ENCODE measurements at places on chromosomes 2 and 18.

DNA sequence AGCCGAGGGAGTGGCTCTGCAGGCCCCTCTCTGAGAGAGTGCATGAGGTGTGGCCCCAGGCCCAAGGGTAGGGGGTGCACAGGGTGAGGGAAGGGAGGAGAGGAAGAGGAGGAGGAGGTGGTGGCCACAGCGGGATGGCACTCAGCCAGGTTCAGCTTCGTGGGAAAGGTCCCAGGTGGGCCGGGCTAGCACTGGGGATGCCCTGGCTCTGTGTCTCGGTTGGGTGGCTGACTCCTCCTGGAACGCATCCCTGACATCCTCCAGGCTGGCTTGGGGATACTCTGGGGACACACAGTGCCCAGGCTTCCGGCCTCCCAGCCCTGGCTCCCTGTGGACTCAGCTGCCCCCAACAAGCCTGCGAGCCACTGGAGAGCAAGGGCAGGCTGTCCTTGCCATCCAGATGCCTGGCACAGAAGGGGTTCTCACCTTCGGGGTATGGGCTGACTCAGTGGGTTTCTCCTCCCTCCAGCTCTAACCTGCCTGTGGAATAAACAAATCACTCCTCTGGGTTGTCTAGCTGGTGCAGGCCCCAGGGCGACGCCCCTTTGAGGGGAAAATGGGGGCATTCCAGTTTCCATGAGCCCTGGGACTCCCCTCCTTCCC is 582 bp upstream of the ZAP70 start:
- no peak for DNase-seq

DNA sequence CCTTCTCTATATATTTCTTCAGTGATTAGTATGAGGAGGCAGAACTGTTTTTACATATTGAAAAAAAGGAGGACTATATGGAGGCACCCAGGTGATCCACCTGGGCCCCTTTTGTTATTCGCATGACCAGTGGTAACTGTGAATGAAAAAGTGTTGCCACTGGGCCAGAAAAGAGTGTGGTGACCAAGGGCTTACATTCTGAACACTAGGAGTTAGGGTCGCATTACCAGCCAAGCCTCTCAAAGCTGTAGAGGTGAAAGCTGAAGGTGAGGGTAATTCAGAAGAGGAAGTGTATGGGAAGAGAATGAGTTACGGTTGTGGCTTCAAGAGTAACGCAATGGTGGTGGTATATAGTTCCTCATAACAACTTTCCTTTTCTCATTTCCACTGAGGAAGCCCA is 487.6 kb downstream of the TMEM182 start:
- DNase-seq: no peak

- no peak for DNase-seq
Observed at GRCh38 chr2:144015655-144016245, 504.2 kb downstream of the ZEB2 start.

GRCh38 chr2:206869824-206870495 is 69.4 kb upstream of the CPO start:
- DNase-seq: no peak

DNA sequence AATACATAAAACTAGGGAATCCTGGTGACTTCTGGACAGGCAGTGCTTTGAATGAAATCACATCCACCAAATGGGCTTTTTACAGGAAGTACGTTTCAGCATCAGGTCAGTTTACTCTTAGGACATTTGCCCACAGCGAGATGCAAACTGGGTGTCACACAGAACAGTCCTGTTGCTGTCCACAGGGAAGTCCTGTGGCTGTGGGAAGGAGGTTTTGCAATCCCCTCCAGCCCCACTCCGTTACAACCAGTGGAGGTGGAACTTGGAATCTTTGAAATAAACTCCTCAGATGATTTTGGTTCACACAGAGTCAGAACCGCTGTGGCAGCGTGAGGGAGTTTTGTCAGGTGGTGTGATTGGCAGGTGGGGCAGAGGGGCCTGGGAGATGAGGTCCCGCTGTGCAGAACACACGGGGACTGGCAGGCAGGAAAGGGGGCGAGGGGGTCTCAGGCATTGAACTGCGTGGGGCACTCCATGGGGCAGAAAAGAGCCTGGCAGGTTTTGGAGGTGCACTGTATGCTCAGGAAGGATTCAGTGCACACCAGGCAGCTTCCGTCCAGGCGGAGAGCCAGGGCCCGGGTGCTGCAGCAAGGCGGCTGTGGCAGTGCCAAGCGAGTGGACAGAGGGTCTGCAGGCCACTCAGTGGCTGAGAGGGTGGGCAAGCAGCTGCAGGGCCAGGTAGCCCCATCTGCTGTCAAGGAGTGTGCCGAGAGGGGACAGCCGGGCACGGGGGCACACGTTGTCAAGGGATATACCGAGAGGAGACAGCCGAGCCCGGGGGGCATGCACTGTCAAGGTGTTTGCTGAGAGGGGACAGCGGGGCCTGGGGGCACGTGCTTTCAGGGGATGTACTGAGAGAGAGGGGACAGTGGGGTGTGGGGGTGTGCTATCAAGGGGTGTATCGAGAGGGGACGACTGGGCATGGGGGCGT is 148.7 kb downstream of the LDLRAD4 start:
- no peak for DNase-seq

DNA sequence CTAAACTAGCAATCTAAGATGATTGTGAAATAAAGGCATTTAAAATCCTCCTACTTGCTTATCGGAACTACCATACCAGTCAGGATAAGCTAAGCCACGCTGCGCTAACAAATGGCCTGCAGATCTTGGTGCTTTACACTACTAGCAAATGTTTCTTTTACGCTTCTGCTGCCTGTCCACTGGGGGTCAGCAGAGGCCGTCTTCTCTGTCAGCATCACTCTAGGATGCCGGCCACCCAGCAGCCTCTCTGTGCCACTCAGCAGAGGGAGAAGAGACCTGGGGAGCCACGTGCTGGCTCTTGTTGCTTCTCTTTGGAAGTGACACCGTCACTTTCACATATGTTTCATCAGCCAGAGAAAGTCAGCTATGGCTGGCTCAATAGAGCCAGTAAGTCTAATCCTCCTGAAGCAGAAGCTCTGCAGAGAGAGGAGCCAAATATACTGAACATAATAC is 36.6 kb downstream of the COPS8 start:
- peak; percentile 63 for DNase-seq

DNA sequence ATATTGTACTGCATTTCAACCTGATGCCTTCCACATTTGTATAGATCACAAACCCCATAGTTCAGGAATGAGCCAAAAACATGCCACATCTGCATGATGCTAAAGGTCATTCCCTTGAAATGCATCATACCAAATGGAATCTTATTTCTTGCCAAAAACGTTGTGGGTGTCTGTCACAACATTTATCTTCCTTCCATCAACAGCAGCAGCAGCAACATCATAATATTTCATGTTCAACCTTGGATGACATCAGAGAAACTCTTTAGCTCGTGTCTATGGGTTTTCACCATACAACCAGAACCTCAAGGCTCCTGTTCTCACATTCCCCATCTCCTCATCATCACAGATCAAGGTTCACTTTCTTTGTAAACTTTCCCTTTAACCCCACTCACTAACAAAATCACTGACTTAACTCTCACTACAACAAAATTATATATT is 221.3 kb upstream of the CTAGE1 start:
- no peak for DNase-seq
